ENCODE measurements at places on chromosomes 1 and 21.

DNA sequence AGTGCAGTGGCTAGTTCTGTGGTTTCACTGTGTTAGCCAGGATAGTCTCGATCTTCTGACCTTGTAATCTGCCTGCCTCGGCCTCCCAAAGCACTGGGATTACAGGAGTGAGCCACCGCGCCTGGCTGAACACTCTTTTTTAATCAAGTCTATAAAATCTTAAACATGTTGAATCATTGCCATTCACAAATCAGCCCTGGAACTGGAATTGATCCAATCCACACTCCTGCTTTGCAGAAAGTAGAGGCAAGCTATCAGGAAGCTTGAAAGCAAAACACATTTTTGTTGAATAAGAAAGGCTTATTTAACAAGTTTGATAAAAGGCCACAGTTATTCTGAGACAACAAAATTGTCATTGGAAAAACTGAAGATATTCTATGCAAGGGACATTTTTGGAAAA, 18.3 kb upstream of the EFHD2 start:
- DNase-seq: no peak

- DNase-seq: no peak
Measured at GRCh38 chr21:17777072-17777765, 41.9 kb downstream of the C21orf91 start.

GRCh38 chr1:110631836-110632620, 25.9 kb upstream of the KCNA2 start:
- no peak for DNase-seq

- no peak for DNase-seq
Measured at GRCh38 chr1:51032936-51033335, 62.9 kb downstream of the CDKN2C start.
